ENCODE measurements at places on chromosomes 1 and 21.

DNA sequence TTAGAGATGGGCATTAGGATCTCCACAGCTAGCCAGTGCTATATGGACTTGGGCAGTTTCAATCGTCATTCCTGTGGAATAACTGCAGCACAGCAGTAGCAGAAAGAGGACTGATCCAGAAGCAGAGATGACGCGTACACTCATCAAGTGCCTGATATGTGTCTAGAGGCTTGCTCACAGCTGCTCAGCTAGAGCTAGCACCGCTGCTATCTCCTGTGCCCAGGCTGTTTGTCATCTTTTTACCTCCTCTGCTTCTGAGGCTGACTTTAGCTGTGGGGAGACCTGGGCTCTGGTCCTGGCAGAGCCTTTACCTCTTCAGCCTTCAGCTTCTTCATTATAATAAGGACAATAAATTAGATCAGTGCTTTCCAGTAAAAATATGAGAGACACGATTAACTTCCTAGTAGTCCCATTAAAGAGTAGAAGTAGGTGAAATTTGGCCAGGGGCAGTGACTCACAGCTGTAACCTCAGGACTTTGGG is 5.3 kb downstream of the TENT5C start:
- DNase-seq, result no peak

DNA sequence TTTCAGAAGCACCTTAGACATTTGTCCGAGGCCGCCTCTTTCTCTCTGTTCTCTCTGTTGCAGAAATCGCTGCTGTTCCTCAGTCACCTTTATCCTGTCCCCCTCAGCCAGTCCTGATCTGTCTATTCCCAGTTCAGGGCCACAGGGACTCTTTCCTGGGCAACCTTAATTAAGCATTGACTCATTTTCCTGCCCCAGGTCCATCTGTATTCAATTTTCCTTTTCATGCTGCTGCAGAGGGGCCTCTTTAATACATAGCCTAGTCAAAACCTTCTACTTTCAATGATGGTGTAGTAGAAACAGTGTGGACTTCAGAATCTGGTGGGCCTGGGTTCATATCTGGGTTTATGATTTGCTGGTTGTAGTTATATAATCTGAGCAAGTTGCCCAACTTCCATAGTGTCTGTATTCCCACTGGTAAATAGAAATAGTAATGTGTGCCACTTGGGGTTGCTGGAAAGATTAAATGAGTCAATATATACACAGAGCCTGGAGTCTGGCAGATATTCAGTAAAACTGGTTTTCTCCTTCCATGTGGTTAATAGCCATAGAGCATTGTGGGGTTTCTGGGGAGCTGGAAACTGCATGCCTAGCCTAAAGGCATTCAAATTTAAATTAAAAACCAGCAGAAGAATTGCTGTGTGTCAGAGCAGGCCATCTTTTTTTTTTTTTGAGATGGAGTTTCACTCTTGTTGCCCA is 4.5 kb downstream of the TRAF5 start:
- no peak for DNase-seq

GRCh38 chr1:5812295-5812694 is 179.9 kb downstream of the NPHP4 start:
- no peak for DNase-seq

- DNase-seq, result no peak
These were observed 109.6 kb upstream of the TSPAN2 start for GRCh38 chr1:115198938-115199337.

DNA sequence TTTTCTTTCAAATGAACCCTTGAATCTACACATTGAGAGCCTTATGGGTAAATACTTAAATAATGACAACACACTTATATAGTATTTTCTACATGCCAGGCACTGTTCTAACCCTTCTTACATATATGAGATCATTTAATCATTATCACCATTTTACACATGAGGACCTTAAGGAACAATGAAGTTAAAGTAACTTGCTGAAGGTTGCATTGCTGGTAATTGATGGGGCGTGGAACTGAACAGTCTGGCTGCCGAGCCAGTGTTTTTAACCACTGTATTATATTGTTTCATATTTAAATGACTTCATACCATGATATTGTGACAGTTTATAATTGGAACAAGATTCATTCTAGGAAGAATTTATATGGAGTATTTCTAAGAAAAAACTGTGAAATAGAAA is 111.9 kb upstream of the TENT5C start:
- no peak for DNase-seq

DNA sequence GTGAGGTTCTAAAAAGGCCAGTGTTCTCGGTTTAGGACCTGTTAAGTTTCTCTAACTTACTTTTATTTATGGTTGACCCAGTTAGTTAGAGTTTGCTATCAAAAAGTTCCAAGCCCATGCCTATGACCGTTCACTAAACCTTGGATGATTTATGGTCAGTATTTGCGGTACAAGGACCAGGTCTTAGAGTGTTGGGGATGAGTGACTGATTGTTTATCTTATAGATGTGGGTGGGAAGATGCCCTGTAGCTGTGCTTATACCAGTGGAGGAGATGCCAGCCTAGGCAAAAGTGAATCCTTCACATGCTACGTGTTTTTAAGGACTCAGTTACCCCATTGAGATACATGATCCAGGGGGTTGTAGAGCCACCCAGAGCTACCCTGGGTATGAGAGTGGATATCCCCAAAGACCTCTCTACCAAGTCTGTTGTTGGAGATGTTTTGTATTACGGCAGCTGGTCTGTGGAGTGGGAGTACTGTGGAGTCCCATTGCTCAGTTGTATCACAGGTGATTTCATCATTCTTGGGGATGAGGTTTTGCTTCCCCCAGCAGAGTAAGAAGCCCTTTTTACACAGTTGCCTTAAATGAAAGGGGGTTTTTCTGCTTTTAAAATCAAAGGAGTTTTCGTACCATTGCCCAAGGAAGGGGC is 2.1 kb downstream of the SLC22A15 start:
- DNase-seq, result no peak

- no peak for DNase-seq
These were observed 1157.6 kb upstream of the ADGRL4 start for GRCh38 chr1:80164150-80164549.

GRCh38 chr1:244326757-244327156 is 125.0 kb downstream of the ADSS2 start:
- DNase-seq, result no peak

Data from AML-193 (cell line).